ENCODE measurements at places on chromosomes 4 and X. TPM values are rescaled to one million over a fixed set of nuclear protein-coding genes. Genes with fewer than 3 reads are reported as not detected.
A peak's percentile ranks its signal among the peaks of the same experiment; 100 is the strongest.

SRPK3 gene
- total RNA-seq = not detected

CXorf49 gene
- not detected for total RNA-seq

DNA sequence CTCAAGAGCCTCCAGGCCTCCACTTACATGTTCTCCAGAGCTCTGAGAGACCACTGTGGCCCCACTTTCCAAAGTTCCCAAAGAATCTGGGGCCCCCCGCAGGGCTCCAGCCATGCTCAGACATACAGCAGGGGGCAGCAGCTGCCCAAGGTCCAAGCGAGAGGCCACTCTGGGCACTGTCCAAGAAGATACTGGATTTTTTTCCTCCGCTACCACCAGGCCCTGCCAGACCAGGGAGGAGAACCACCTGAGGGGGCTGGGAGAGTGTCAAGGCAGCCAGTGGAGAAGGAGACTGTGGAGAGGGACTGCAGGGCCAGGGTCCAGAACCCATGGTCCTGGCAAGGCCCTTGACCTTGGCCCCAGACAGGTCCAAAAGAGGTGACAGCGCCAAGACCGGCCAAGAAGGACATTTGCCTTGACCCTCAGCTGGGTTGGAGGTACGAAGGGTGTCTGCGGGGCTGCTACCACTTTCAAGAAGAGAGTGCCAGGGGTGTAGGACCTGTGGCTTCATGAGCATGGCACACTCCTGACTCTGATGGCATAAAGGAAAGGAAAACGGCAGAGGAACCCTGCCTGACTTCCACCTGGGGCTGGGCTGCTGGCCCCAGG lies 5.3 kb downstream of the EMD start:
- H3K36me3 ChIP-seq = no peaks in the 10 kb centered on the region
- no peak for DNase-seq
- H3K27ac ChIP-seq = no peak overlapping the region
- H3K4me1 ChIP-seq = no peaks in the 10 kb centered on the region

INTU gene
- total RNA-seq = 8.1 TPM

MAGEB1 gene
- total RNA-seq = not detected

DNA sequence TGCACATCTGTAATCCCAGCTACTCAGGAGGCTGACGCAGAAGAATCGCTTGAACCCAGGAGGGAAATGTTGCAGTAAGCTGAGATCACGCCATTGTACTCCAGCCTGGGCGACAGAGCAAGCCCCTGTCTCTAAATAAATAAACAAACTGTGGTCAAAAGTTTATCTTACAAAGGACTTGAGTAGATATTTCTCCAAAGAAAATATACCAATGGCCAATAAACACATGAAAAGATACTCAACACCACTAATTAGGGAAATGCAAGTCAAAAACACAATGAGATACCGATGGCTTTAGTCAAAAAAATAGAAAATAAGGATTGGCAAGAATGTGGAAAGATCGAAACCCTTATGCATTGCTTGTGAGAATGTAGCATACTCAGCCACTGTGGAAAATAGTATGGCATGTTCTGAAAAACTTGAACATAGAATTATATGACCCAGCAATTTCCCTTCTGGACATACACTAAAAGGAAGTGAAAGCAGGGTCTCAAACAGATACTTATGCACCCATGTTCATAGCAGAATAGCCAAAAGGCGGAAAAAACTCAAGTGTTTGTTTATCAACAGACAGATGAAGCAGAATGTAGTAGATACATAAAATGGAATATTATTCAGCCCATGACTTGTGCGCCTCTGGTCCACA lies 2.0 kb upstream of the CFAP97 start:
- peaks cover 25% of the 10 kb centered on the region for H3K4me1 ChIP-seq
- H3K27me3 ChIP-seq = no peaks in the 10 kb centered on the region
- H3K36me3 ChIP-seq = no peaks in the 10 kb centered on the region
- no peak overlapping the region for H3K27ac ChIP-seq

PPP3CA gene
- total RNA-seq = 22.7 TPM

DNA sequence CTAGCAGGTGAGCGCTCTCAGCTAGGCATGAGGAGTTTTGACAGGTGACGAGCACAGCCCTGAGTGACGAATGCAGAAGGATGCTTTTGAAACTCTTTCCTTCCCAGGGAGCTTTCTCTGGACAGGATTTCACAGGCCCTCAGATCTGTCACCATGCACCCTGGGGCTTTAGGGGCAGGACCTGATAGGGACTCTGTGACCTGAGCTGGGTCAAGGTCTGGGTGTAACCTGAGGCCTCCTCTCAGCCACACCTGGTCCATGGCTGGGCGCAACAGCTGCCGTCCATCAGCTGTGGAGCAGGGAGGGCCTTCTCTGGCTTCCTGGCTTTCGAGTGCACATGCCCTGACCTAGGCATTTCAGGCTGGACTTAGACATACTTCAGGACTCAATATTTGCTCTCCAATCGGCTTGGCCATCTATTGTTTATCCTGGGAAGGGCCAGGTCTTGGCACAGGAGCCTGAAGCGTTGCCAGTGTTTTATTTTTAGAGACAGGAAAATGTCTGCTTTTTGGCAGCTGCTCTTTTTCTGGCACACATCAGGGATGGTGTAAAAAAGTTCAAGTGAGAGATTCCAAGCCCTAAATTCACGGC lies 56.4 kb downstream of the C4orf51 start:
- no peaks in the 10 kb centered on the region for H3K36me3 ChIP-seq
- peaks cover 40% of the 10 kb centered on the region for H3K4me1 ChIP-seq
- no peak overlapping the region for H3K27ac ChIP-seq
- peak; percentile 66 for DNase-seq

- H3K27ac ChIP-seq = no peak overlapping the region
- no peaks in the 10 kb centered on the region for H3K4me1 ChIP-seq
- H3K4me3 ChIP-seq = no peak overlapping the region
- H3K36me3 ChIP-seq = no peaks in the 10 kb centered on the region
Observed at GRCh38 chr4:69909195-69909594, 21.7 kb upstream of the CSN1S1 start.

NRK gene
- 1.4 TPM for total RNA-seq

GRCh38 chr4:106096454-106096853 lies 201.2 kb downstream of the NPNT start:
- DNase-seq = no peak
- no peaks in the 10 kb centered on the region for H3K4me1 ChIP-seq
- no peak overlapping the region for H3K4me3 ChIP-seq

GRCh38 chr4:76952071-76952470 lies 2.5 kb downstream of the SEPTIN11 start:
- H3K27ac ChIP-seq = no peak overlapping the region
- H3K36me3 ChIP-seq = no peaks in the 10 kb centered on the region
- peaks cover 1% of the 10 kb centered on the region for H3K4me1 ChIP-seq
- no peak overlapping the region for H3K4me3 ChIP-seq
- DNase-seq = no peak
- no peaks in the 10 kb centered on the region for H3K27me3 ChIP-seq

DNA sequence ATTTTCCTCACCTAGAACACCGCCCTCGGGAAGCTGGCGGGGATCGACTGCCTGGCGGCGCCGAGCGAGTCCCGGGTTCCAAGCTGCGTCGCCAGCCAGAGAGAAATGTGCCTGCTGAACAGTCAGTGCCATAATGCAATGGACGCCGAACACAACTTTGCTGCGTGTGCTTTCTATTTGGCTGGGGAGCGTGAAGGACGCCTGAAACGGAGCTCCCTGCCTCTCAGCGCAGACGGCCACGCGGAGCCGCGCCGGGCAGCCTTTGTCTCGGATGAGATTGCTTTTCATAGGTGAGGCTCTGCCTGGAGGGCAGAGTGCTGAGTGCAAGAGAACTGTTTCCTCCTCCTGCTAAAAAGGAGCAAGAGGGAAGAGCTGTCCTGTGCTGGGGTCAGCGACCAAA lies 107.7 kb upstream of the BCOR start:
- H3K4me1 ChIP-seq = no peaks in the 10 kb centered on the region
- H3K27me3 ChIP-seq = no peaks in the 10 kb centered on the region
- DNase-seq = no peak
- no peaks in the 10 kb centered on the region for H3K36me3 ChIP-seq

DNA sequence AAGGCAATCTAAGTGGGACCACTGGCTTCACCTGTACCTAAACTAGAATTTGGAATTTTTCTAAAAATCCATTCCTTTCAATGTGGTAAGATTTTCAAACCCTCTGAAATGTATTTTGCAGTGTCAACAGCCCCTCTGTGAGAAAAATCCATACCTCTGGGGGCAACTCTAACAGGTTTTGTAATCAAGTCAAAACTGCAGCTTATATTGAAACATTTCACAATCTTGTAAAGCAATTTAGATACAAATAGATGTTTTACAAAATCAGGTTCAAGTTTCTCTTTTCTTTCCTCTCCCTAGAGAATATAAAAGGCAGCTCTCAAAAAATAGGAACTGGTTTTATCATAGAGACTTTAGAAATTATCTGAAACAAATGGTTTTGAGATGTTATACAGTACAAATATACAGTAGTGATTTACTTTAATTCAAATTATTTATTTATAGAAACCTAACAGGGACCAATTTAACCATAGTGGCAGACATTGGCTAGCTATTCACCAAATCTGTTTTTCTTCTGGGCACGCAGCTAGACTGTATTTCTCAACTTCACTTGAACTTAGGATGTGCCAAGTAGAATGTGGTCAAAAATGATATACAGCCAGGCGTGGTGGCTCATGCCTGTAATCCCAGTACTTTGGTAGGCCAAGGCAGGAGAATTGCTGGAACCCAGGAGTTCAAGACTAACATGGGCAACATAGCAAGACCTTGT lies 36.3 kb upstream of the SPINK2 start:
- H3K36me3 ChIP-seq = no peaks in the 10 kb centered on the region
- H3K27ac ChIP-seq = no peak overlapping the region
- DNase-seq = no peak

DNA sequence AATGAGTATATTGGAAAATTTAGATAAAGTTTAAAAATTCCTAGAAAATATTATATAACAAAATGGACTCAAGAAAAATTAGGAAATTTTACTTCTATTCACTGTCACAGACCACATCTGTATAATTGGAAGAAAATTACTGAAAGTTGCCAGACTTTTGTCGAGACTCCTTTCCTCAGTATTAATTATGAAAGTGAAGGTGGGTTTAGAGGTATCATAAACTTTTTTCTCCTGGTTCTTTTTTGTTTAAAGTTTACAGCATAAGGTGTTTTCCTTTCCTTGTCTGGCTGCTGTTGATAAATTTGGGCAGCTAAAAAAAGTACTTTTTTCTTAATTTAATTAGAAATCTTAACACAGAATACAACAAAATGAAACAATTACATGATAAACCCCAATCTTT lies 6.7 kb upstream of the TEX13D start:
- H3K4me1 ChIP-seq = no peaks in the 10 kb centered on the region
- no peak overlapping the region for H3K4me3 ChIP-seq
- DNase-seq = no peak
- no peaks in the 10 kb centered on the region for H3K36me3 ChIP-seq
- no peak overlapping the region for H3K27ac ChIP-seq
- H3K27me3 ChIP-seq = peaks cover 3% of the 10 kb centered on the region

PNMA3 gene
- total RNA-seq = 0.16 TPM

SEPTIN6 gene
- total RNA-seq = 5.9 TPM

DNA sequence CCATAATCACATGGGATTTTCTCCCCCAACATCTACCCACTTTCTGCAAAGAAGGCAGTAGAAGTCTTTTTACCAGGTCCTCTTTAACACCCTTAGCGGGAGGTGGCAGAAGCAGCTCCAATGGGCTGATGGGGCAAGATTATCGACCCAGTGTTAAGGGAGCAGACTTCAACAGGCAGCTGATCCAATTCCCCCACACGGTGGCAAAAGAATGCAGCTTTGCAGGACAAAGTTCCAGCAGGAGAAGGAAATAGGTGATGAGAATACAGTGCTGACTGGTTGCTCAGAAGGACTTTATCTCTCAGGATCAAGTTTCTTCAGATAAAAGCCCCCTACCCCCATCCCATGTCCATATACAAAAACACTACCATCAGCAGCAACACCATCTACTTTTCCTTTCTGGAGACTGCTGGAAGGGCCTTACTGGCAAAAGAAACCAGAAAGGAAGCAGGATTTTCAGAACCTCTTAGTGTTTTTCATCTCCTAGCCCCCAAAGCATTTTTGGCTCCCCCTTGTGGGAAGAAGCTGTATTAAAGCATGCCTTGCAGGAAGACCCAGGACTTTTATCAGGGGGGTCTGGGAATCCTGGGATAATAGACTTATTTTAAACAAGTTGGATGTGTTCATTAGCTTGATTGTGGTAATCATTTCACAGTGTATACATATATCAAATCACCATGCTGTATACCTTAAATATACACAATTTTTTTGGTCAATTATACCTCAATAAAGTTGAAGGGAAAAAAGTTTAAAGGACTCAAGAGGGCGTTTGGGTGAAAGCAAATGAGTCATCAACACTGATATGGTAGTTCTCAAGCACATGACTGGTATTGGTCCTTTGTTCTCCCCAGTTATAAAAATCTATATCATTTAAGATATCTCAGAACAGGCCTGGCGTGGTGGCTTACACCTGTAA lies 146.4 kb downstream of the GPC3 start:
- DNase-seq = peak; percentile 28
- no peaks in the 10 kb centered on the region for H3K4me1 ChIP-seq
- no peaks in the 10 kb centered on the region for H3K36me3 ChIP-seq
- no peak overlapping the region for H3K27ac ChIP-seq
- no peaks in the 10 kb centered on the region for H3K27me3 ChIP-seq

GRCh38 chrX:70405003-70405402 lies 18.1 kb upstream of the GDPD2 start:
- no peaks in the 10 kb centered on the region for H3K36me3 ChIP-seq
- H3K4me3 ChIP-seq = no peak overlapping the region
- H3K4me1 ChIP-seq = no peaks in the 10 kb centered on the region
- no peak for DNase-seq

FGG gene
- total RNA-seq = not detected

DNA sequence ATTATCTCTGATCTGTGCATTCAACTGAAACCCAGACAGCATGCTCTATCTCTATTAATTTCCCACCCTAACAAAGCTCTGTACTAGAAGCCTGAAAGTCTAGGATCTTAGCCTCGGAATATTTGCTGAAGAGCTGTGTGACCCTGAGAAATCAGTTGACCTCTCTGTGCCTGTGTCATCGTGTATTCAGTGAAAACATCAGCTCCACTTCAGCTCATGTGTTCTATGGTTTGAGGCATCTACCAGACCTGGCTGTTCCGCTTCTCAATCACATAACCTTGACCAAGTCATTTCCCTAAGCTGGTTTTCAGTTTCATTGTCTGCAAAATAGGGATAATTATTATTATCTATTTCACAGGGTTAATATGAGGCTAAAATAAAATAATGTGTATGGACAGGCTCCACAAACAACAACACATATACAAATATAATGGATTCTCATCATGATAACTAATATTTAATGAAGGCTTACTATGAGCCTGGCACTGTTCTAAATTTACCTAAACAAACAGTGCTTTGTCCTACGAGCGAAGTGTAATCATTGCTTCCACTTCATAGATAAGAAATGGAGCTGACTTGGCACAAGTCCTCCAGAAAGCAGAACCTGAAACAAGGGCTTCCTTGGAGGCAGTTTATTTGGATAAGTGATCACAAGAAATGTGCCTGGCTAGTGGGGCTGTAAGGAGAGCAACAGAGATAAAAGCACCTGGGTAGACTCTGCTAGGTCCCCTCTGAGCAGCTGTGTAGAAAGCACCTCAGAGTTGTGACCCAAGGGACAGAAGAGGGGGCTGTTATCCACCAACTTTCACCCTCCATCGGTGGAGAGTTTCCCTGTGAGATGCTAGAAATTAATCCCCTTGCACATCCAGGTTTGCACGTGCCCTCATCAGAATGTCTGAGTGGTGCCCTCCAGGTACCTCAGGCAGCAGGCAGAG lies 356.9 kb downstream of the RAB28 start:
- H3K27ac ChIP-seq = no peak overlapping the region
- H3K27me3 ChIP-seq = no peaks in the 10 kb centered on the region
- no peak overlapping the region for H3K4me3 ChIP-seq
- H3K36me3 ChIP-seq = no peaks in the 10 kb centered on the region
- H3K4me1 ChIP-seq = no peaks in the 10 kb centered on the region

ITGB1BP2 gene
- 0.58 TPM for total RNA-seq

GRCh38 chrX:97102938-97103337 lies 219.2 kb downstream of the RPA4 start:
- H3K27me3 ChIP-seq = no peaks in the 10 kb centered on the region
- no peaks in the 10 kb centered on the region for H3K4me1 ChIP-seq
- H3K4me3 ChIP-seq = no peak overlapping the region

CRMP1 gene
- 3.5 TPM for total RNA-seq

C4orf17 gene
- not detected for total RNA-seq
